ENCODE measurements at places on chromosomes 2 and 18.

DNA sequence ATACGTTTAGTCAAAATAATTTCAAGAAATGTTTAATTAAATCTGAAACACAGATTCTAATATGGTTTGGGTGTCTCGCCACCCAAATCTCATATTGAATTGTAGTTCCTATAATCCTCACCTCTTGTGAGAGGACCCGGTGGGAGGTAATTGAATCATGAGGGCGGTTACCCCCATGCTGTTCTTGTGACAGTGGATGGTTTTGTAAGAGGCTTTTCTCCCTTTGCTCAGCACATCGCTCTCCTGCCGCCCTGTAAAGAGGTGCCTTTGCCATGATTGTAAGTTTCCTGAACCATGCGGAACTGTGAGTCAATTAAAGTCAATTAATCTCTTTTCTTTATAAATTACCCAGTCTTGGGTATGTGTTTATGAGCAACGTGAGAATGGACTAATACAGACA is 1045.1 kb upstream of the POU3F3 start:
- no peak for DNase-seq

- DNase-seq = no peak
These were observed 1232.6 kb upstream of the NRXN1 start for GRCh38 chr2:52264488-52264887.

GRCh38 chr2:38720613-38721241 is 30.4 kb downstream of the SRSF7 start:
- peak; percentile 82 for DNase-seq

DNA sequence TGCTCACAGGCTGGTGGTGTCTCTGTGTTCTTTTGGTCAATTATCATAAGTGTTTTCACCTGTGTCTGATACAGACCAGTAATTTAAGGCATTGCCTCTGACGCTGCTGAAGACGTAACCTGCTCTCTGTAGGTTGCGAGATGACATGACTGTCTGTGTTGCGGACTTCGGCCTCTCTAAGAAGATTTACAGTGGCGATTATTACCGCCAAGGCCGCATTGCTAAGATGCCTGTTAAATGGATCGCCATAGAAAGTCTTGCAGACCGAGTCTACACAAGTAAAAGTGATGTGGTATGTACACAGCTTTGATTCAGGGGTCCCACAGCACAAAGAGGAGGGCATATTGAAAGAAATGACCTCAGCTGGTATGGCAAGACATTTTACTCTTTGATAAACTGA is 33.8 kb upstream of the TMEM87B start:
- DNase-seq = no peak

GRCh38 chr18:48656582-48656981 is 117.8 kb downstream of the CTIF start:
- no peak for DNase-seq

DNA sequence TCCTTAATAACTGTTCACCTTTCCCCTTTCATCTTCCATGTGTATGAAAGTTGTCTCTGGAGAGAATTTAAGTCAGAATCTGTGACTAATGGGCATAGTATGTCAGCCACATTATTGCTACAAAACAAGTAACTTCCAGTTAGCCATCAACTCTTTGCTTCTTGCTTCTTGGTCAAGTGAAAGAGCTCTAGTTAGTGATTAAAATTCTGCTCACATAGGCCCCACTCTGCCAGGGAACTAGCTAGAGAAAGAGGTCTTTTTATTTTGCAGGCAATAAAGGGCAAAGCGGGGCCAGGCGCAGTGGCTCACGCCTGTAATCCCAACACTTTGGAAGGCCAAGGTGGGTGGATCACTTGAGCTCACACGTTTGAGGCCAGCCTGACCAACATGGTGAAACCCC is 64.6 kb downstream of the COLEC12 start:
- no peak for DNase-seq

DNA sequence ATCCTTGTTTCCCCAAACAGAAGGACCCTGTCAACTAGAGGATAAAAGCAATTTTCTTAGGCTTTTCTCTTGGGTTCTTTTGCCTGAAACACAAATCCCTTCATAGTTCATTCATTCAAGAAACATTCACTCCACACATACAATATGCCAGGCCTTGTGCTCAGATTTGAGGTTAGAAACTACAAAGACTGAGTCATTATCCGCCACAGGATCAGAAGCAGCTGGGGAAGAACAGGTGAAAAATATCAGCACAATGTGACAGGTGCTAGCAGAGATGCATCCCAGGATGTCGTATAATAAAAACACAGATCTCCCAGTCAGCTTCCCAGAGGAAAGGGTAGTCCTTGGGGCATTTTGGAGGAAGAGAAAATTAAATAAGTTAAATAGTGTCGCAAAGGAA is 172.4 kb downstream of the LRATD1 start:
- DNase-seq = no peak

DNA sequence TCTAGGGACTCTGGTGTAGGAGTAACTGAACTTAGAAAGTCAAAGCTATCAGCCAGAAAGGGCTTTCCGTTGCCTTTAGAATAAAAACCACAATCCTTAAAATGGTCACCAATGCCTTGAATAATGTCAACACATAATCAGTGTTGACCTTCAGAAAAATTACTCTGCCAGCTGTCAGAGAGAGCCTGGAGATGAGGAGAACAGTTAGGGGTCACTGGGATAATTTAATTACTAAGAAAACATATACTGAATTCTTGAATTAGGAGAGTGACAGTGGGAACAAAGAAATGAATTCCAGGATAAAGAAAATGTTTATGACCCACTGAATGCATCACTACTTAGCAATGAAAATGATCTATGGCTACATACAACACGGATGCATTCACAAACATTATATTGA is 23.4 kb upstream of the UGP2 start:
- DNase-seq = no peak

DNA sequence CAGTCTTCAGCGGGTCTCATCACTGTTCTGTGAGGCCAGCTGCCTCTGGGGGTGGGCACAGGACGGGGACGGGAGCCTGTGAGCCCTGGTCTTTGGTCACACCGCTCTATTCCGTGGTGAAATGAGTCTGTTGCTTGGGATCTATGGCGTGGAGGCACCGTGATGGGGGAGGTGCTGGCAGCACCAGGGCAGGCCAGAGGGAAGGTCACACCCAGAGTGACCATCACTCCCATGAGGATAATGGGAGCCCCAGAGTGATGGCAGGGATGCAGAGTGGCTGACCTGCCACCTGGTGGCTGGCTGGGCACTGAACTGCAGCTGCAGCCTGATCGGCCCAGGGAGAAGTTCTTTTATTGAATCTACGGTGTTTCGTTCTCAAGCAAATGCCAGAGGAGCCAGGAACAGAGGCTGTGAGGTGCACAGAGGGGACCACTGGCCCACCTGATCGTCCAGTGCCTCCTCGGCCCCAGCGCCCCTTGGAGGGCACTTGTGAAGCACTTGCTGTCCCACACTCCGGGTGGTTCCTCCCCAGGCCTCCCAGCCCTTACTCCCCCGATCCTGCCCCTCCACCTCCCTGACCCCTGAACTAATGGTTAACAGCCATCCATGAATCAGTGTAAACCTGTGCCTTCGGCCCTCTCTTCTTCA is 17.9 kb downstream of the KCNIP3 start:
- peak; percentile 74 for DNase-seq

DNA sequence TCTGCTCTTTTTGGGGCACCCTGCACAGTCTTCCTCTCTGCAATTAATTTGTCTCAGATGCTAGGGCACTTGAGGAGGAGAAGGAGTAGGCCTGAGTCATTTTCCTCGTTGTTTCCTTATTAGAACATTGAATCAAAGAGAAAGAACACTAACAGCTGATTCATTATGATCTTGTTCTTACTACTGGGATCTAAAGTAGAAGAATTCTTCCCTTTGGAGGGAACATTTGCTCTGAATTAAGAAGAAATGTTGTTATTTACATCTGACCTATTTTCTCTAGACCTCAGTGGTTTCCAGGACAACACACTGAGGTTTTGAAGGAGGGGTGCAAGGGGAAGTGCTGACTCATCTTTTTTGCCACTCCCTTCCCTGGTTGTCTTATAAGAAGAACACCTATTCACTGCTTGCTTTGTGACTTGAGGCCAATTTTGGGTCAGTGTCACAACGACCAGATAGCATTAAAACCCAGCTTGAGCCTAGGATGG is 24.3 kb upstream of the STAT1 start:
- no peak for DNase-seq

DNA sequence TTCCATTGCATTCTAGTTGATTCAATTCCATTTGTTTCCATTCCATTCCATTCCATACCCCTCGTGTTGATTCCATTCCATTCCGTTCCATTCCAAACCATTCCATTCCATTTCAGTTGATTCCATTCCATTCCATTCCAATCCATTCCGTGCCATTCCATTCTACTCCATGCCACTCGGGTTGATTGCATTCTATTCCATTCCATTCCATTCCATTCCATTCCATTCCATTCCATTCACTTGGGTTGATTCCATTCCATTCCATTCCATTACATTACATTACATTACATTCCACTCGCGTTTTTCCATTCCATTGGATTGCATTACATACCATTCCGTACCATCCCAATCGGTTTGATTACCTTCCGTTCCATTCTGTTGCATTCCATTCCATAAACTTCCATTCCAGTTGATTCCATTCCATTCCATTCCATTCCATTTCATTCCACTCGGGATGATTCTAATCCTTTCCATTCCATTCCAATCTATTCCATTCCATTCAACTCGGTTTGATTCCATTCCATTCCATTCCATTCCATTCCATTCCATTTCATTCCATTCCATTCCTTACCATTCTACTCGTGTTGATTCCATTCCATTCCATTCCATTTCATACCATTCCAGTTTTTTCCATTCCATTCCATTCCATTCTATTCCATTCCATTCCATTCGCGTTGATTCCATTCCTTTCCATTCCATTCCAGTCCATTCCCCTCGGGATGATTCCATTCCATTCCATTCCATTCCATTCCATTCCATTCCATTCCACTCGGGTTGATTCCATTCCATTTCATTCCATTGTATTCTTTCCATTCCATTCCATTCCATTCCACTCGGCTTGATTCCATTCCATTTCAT is 1140.4 kb downstream of the RPIA start:
- no peak for DNase-seq

DNA sequence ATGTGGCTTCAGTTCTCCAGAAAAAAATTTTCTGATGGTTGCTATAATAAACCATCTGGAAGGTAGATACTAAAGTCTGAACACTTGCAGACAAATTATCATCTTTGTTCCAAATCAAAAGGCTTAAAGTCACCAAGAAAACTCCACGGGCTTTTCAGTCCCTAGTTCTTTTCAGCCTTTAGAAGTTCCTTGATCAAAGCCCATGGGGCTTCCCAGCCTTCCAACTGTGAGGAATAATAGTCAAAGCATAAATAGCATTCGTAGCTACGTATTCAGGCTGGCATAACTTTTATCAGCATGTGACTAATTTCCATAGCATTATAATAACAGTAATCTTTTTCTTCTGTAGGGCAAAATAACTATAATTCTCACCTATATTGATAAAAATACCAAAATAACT is 13.9 kb downstream of the SCG2 start:
- DNase-seq = no peak

- no peak for DNase-seq
These were observed 37.4 kb downstream of the RTN4 start for GRCh38 chr2:55012672-55013484.

DNA sequence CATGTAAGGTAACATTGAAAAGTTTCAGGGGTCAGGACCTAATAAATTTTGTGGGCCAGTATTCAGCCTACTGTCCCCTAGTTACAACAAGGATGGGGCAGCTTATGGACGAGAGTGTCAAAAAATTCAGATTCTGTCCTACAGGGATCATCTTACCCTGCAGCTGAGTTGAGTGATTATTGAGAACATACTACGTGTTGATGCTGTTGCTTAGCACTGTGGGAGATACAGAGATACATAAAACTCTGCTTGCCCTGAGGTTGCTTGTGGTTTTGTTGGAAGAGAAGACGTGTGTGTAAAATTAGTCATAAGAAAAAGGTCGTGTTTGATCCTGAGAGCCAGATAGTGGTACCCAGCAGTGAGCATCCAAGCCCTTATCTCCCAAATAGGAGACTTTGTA is 253.2 kb downstream of the NEDD4L start:
- no peak for DNase-seq

DNA sequence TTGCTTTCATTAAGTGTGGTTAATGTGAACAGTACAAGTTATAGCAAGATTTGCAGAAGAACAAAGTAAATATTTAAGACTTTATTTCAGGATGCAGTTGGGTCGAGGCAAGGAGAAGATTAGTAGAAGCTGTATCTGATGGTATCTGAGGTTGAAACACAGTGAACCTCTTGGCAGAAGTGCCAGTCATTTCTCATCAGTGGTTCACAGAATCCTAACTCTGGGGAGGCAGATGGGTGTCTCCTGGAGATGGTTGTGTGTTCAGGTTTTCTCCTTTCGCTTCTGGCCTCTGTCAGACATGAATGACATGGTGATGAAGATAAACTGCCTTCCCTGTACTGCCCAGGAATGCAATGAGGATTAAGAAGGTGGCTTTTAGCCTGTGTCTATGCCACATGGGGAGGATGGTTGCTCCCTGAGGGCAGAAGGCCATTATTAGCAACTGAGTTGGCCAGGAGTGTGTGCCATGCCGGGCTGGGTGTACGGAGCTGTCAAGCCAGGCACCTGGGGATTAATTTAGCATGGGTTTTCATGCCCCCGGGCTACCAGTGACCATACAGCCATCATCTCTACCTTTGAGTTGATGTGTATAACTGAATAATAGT is 28.0 kb downstream of the MGAT5 start:
- no peak for DNase-seq

DNA sequence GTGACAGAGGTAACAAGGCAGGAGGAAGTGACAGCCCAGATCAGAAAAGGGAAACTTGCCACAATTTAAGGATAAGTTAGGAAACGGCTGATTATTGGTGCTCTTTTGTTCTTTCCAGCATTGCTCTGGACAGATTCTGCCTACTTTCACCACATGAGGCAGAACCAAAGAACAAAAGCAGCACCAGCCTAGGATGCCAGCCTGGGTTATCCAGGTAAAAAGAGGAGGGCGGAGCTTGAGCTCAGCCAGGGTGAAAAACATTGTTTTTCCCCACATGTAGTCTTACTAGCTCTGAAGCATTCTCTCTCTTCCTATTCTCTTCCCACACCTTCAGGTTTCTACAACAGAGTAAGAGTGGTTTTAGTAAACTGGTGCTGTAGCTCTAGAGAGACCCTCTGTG is 300.5 kb downstream of the TMX3 start:
- DNase-seq = no peak

DNA sequence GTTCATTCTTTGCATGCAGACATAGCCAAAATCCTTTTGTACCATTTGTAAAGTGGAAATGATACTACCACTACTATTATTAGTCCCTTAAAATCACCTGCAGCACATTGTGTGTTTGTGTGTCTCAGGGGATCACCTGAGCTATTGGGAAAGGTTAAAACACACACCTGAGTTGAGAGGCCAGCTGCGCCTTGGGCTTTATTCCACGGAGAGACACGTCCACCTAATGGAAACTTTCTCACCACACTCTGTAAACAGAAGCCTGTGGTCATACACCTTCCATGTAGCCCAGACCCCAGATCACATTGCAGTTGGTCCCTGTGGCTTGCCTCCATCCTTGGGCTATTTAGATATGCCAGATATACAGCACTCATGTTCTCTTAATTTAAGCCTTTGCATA is 81.8 kb upstream of the SH3BP4 start:
- DNase-seq = peak; percentile 80

All from body of pancreas (tissue), 4 donors.